ENCODE measurements at places on chromosomes 12 and 14.

GRCh38 chr14:73754911-73755360 lies 40.8 kb upstream of the PNMA1 start:
- DNase-seq, result no peak

DNA sequence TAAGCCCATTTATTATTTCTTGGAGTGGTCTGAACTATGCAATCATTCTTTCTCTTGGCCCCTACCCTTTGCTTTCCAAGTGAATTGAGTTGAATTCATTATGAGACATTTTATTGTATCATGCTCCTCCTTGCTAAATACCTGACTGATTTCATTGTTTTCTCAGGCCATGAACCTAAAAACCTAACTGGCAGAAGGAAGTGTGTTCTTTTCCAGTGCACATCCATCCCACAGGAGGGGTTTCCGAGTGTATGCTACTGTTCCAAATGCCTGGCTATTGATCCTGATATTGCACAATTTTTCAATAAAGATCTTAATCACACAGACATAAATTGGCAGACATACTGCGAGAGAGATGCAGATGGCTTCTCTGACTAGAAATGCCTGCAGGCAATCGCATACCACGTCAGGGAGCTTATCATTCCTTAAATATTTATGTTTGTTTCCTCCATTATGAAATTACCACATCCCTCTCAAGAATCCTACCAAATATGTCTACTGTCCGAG lies 162.2 kb upstream of the EGLN3 start:
- DNase-seq, result no peak

DNA sequence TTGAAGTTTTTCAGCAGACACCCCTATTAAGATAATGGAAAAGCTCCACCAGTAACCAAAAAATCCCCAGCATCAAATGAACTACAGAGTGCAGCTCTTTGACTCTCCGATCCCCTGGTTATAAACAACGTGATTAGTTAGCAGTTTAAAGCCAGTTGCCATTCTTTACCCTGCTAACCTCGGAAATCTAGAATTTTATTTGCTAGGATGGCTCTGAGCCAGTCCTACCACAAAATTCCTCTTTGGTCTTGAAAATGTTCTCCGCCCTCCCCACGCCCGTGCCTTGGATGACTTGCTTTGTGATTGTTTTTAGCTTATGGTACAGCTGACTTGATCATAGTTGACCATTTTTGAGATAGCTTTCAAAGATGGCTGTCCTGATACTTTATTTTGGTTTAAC lies 1.2 kb downstream of the KLHDC2 start:
- DNase-seq, result no peak

DNA sequence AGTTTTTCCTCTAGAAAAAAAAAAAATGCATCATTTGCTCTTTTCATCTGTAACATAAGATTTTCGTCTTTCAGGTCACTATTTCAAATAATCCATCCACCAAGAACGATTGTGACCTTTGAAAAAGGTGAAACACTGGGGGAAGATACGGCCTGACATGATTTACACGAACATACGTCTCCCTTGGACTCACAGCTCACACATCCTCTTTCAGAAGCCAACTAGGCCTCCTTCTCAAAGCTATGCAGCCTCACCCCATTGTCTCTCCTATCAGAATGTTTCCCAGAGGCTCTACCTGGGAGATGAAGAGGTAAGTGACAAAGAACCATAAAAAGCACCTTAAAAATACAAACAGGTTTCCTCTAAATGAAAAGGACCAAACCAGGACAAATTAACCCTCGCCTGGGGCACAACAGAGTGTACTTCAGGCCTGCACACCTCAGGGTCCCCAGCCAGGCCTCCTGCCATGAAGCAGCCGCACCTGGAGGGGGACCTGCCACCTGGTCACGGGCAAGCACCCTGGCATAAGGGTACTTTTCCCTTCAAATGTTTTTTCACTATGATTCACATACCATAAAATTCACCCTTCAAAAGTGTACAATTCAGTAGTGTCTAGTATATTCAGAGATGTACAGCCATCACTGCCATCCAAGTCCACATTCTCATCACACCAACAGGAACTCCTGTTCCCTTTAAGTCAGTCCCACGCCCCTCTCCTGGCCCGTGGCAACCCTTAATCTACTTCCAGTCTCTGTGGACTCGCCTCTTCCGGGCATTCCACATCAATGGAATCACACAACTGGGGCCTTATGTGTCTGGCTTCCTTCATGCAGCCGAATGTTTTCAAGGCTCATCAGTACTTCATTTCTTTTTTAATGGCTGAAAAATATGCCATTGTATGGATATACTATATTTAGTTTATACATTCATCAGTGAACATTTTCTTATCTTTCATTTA lies 5.4 kb downstream of the SLC15A4 start:
- DNase-seq, result no peak

GRCh38 chr12:23504641-23505399 lies 444.6 kb downstream of the SOX5 start:
- no peak for DNase-seq

DNA sequence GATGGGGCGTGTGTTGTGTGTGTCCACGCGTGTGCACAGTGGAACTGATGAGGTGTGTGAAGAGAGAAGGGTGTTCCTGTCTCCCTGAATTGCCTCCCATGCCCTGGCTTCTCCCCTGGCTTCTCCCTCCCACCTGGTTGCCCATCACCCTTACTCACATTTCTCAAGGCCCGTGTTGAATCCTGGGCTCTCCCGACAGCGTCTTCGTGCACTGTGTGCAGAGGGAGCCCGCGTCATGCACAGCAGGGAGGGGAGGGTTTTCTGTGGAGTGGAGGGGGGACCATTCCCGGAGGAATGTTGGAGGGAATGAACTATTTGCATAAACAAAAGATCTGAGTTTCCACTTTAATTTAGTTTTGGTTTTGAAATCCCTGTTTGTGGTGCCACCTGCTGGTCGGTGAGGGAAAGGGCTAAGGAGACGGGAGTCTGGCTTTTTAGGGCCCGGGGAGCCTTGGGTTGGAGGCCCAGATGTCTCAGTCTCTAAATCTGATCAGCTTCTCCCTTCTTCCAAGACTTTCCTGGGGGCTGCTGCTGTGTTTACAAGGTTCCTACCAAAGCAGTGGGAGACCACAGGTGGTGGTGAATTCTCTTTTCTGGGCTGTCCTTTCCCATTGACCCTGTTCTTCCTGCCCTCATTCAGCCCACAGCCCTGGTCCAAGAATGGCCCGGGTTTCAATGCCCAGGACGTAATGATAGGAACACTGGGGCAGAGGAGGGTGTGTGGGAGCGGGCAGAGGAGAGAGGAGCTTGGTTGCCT lies at the start of gene C1R:
C1R (minus strand) TSS at position 217 of the 757 bp plus-strand sequence; CDS start at position 160, 57 bp downstream.
- DNase-seq, result no peak

- no peak for DNase-seq
Measured at GRCh38 chr12:39627914-39628313, 8.3 kb upstream of the ABCD2 start.

DNA sequence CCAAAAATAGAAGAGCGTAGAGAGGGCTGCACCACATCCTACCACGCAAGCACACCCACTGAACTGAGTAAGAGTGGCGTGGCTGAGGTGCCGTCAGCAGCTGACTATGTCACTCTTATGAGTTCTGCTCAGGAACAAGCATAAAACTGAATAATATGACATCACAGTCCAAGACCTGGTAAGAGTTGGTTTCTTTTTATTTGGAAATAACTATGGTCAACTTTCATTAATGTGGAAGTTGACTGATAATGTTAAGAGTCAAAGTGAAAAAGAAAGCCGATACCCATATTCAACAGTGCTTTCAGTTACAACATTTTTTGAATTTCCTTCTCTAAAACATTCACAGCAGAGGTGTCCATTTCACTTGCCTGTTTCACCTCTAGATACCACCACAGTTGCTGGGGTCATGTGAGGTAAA lies 44.6 kb downstream of the GNS start:
- DNase-seq, result peak; percentile 5

GRCh38 chr12:42593874-42594273 lies 4.3 kb upstream of the PRICKLE1 start:
- DNase-seq, result no peak

- DNase-seq, result no peak
Measured at GRCh38 chr12:47317175-47317915, 237.6 kb upstream of the AMIGO2 start.

GRCh38 chr14:33201116-33201515 lies 262.4 kb downstream of the NPAS3 start:
- DNase-seq, result no peak

DNA sequence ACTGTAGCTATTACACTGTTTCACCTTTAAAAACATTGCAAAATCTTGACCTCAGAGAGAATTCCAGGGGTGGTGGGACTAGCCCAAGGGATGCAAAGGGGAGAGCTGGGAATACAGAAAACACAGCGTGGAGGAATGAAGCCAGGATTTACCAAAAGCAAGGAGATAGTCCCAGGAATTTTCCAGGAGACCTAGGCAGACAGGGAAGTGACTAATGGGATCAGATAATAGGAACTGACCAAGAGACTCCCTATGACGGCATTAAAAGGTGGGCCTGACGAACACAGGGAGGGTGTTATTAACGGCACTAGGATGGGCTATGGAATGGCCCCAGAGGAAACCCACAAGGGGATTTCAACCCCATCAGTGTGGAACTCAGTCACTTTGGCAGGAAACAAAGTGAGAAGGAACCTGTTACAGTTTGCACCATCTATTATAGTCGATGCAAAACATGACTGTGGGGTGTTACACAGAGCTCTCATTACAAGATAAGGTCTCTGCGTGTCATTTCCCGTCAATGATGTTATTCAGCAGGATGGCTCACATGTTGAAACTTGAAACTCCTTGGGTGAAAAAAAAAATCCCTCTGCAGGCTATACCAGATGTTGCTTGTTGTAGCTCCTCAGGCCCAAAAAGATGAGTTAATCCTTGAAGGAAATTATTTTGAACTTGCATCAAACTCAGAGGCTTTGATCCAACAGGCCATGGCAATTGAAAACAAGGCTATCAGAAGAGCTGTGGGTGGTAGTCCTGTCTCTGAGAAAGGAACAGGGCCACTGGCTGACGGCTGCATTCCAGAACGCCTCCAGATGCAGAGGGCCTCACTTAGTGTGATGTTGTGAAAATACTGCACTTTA lies 58.7 kb downstream of the DRAM1 start:
- no peak for DNase-seq

DNA sequence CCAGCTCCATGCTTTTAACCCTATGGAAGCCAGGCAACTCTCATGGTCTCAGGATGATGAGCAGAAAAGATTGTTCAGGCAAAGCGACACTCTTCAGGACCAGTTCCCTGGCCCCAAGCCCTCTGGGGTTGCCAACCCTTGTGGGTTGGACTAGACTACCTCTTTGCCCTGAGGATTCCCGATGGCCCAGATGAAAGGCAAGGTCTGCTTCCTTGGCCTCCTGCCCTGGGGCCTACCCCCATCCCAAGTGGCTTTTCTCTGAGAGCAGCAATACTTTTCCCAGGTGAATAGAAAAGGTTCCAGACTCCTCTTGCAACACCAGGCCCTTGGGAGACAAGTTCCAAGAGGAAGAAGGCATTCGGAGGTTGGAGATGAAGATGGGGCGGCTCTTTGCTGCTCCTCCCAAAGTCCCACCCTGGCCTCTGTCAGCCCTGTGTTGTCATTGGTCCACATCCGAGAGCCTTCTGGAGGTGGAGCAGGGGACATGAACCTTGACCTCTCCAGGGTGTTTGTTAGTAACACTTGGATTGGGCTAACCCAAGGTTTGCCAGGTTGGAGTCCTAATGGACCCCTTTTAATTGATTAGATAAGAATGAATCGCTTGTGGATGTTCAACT lies 131.1 kb downstream of the GCH1 start:
- DNase-seq, result no peak

- no peak for DNase-seq
Measured at GRCh38 chr12:115384391-115384790, 700.4 kb upstream of the TBX3 start.

- DNase-seq, result no peak
Measured at GRCh38 chr12:22069851-22070250, 23.8 kb downstream of the CMAS start.

DNA sequence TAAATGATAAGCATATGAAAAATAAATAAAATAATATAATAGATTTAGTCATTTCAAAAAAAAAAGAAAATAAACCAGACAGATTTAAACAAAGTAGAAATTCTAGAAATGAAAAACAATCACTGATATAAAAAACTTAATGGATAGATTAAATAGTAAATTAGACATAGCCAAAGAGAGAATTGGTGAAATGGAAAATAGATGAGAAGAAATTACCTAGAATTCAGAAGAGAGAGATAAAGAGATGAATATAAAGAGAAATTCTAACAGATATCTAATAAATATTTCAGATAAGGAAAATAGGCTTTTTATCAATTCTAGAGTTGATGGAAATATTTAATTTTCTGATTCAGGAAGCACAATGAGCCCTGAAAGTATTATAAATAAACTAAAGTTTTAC lies 123.1 kb downstream of the PRIMA1 start:
- DNase-seq, result no peak

- DNase-seq, result no peak
Measured at GRCh38 chr14:44663136-44663535, 156.1 kb upstream of the FSCB start.

GRCh38 chr14:49770212-49770817 lies 2.4 kb downstream of the KLHDC2 start:
- DNase-seq, result no peak

DNA sequence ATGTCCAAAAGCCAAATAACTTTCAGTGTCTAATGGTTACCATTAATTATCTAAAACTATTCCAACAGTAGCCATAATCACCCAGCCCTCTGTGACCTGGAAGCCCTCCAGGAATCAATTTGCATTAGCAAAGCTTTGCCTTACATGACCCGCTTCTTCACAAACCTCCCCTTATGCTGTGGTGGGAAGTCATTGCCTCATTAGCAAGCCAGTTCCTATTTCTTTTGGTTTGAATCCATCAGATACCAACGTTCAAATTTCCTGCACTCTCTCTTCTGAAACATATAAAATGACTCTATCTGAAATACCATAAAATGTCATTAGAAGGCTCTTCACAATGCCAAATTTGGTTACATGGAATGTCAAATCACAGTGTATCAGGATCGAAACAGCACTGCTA lies 268.3 kb upstream of the PRKD1 start:
- no peak for DNase-seq

DNA sequence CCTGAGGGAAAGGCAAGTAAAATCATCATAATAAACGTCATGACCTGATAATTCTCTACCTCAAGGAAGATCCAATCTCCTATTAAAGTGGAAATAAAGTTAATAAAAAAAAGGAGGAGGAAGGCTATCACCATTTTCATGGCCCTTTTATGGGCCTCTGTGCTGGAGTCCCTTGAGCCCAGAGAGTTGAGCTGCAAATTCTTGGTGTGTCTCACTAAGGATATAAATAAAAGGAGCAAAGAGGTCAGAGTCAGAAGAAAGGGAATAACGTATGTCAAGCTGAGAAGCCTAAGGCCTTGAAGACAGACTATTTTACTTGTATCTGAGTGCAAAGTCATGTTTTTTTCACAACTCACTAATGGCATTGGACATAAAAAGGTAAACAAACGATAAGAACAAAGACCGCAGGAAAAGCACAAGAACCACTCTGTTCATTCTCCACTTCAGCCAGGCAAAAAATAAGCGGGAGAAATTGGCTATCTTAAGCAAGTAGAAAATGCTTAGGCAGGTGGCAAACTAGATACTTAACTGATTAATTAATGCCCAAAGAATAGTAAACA lies 12.0 kb upstream of the SMIM10L1 start:
- DNase-seq, result no peak

- DNase-seq, result no peak
Measured at GRCh38 chr12:105576261-105576660, 245.8 kb downstream of the C12orf75 start.

- DNase-seq, result no peak
Measured at GRCh38 chr14:78071016-78071549, 99.1 kb upstream of the NRXN3 start.
